ENCODE measurements at places on chromosomes 12 and 14. TPM values are rescaled to one million over a fixed set of nuclear protein-coding genes. Genes with fewer than 3 reads are reported as not detected.

DNA sequence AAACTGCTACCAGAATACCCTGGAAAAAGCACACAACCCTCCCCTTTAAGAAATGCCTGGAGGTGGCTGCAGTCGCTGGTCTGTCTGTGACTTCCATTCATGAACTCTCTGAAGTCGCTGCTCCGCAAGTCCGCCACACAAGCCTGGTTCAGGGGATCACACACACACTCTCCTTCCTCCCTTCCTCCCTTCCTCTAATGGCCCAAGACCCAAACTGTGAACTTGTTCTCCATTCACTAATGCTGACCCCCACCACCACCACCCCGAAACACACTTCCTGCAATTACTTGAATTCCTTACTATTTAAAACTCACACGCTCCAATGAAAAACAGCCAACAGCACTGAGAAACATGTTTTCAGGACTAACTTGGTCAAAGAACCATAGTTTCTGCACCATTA, 1.0 kb upstream of the LMO3 start:
- H3K27me3 ChIP-seq, result peaks cover 26% of the 10 kb centered on the region
- no peak overlapping the region for H3K27ac ChIP-seq

DNA sequence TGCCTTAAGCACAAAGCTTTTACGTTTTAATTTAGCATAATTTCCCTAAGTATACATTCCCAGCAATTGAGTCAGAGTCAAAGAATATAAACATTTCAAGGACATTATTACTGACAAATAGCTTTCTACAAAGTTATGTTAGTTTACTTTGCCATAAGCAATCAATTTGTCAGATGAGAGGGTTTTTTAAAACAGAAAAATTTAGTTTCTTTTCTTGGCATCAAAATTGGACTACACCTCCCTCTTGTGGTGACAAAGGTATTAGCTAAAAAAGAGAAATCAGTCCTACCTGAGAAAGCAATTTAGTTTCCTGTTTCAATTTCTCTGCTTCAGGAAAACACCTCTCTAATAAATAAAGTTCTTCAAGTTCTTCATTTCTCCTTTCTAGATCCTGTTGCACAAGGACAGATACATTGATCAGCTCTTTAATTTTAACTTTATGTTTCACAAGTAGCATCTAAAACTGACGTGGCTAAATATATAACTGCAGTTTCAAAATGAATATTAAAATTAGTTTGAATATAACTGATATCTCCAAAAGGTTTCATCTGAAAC, 39.9 kb downstream of the DNAI7 start:
- no peak overlapping the region for H3K4me3 ChIP-seq
- peaks cover 16% of the 10 kb centered on the region for H3K4me1 ChIP-seq
- H3K27me3 ChIP-seq, result no peaks in the 10 kb centered on the region

The DYRK4 gene
- total RNA-seq, result 44.6 TPM

- no peaks in the 10 kb centered on the region for H3K36me3 ChIP-seq
- no peaks in the 10 kb centered on the region for H3K4me1 ChIP-seq
- H3K27ac ChIP-seq, result no peak overlapping the region
- DNase-seq, result peak; percentile 2
- no peaks in the 10 kb centered on the region for H3K27me3 ChIP-seq
Measured at GRCh38 chr12:28652239-28652638, 462.0 kb downstream of the CCDC91 start.

GRCh38 chr12:39010406-39010805, 105.0 kb upstream of the CPNE8 start:
- H3K27me3 ChIP-seq, result no peaks in the 10 kb centered on the region
- no peak overlapping the region for H3K4me3 ChIP-seq
- no peak overlapping the region for H3K27ac ChIP-seq

DNA sequence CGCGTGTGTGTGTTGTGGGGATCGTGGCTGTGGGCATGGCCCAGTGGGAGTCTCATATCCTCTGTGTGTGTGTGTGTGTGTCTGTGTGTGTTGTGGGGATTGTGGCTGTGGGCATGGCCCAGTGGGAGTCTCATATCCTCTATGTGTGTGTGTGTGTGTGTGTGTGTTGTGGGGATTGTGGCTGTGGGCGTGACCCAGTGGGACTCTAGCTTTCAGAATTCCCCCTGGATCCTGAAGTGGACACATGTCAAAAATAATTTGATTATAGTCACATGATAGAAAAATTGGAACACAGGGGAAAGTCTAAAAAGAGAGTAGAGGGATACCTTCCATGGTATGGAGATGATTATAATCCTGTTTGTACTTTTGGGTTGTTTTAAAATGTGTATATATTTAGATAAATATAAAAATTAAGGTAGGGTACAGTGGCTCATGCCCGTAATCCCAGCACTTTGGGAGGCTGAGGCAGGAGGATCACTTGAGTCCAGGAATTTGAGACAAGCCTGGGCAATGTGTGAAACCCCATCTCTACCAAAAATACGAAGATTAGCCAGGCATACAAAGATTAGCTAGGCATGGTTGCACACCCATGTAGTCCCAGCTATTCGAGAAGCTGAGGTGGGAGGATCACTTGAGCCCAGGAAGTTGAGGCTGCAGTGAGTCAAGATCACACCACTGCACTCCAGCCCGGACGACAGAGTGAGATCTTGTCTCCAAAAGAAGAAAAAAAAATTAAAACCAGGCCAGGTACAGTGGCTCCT, 11.0 kb downstream of the PAPLN start:
- no peak overlapping the region for H3K4me3 ChIP-seq
- H3K36me3 ChIP-seq, result no peaks in the 10 kb centered on the region
- peaks cover 8% of the 10 kb centered on the region for H3K27me3 ChIP-seq
- no peak overlapping the region for H3K27ac ChIP-seq

- no peak overlapping the region for H3K4me3 ChIP-seq
- no peak for DNase-seq
- H3K4me1 ChIP-seq, result peaks cover 4% of the 10 kb centered on the region
Measured at GRCh38 chr14:75341620-75342019, 63.0 kb downstream of the FOS start.

The CCDC177 gene
- not detected for total RNA-seq

The PPFIA2 gene
- 0.28 TPM for total RNA-seq

GRCh38 chr14:98889836-98890185, 382.2 kb downstream of the BCL11B start:
- DNase-seq, result no peak
- no peaks in the 10 kb centered on the region for H3K4me1 ChIP-seq
- H3K27me3 ChIP-seq, result no peaks in the 10 kb centered on the region
- H3K27ac ChIP-seq, result no peak overlapping the region

The CD69 gene
- not detected for total RNA-seq

DNA sequence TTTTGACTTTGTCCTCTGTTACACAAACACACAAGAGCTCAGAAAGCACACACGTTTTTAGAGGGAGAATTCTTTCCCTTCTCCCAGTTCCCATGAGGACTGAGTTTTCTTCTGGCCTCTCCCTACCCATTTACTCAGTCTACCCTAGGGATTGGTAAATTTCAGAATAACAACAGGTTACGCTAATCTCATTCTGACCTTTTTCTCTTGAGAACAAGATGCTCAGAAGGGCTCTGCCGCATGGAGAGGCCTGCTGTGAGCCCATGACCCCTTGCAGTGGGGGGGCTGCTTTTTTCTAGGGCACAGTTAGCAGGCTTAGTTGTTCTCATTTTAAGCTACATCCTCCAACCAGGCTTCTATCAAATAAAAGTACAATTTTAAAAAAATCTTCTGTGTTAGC, 69.5 kb downstream of the GPR135 start:
- H3K4me1 ChIP-seq, result no peaks in the 10 kb centered on the region
- H3K4me3 ChIP-seq, result no peak overlapping the region
- no peak for DNase-seq
- H3K27ac ChIP-seq, result no peak overlapping the region
- H3K27me3 ChIP-seq, result no peaks in the 10 kb centered on the region

The PLEKHG7 gene
- under 0.01 TPM for total RNA-seq

The TAS2R20 gene
- total RNA-seq, result 3.9 TPM

DNA sequence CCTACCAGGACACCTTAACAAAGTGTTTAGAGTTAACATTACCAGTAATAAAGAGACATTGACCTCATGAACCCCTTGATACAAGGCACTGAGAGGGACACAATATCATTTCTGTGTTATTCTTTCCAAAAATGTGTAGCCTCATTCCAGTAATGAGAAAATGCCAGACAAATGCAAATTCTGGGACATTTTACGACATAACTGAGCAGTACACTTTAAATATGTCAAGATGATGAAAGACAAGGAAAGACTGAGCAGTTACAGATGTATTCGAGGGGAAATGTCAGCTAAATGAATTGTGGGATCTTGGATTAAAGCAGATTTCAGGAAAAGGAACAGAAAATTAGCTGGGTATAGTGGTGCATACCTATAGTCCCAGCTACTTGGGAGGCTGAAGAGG, 255.6 kb downstream of the ERC1 start:
- no peak overlapping the region for H3K27ac ChIP-seq
- no peak overlapping the region for H3K4me3 ChIP-seq
- no peaks in the 10 kb centered on the region for H3K36me3 ChIP-seq
- no peak for DNase-seq

GRCh38 chr14:103568952-103569351, 6.2 kb downstream of the COA8 start:
- H3K27me3 ChIP-seq, result no peaks in the 10 kb centered on the region
- H3K4me3 ChIP-seq, result no peak overlapping the region
- peaks cover 2% of the 10 kb centered on the region for H3K4me1 ChIP-seq
- H3K36me3 ChIP-seq, result peaks cover 5% of the 10 kb centered on the region
- H3K27ac ChIP-seq, result no peak overlapping the region
- no peak for DNase-seq

- H3K27me3 ChIP-seq, result peaks cover 6% of the 10 kb centered on the region
- H3K4me3 ChIP-seq, result no peak overlapping the region
- no peak overlapping the region for H3K27ac ChIP-seq
- DNase-seq, result no peak
- no peaks in the 10 kb centered on the region for H3K36me3 ChIP-seq
Measured at GRCh38 chr14:93903342-93904184, 23.6 kb upstream of the FAM181A start.

DNA sequence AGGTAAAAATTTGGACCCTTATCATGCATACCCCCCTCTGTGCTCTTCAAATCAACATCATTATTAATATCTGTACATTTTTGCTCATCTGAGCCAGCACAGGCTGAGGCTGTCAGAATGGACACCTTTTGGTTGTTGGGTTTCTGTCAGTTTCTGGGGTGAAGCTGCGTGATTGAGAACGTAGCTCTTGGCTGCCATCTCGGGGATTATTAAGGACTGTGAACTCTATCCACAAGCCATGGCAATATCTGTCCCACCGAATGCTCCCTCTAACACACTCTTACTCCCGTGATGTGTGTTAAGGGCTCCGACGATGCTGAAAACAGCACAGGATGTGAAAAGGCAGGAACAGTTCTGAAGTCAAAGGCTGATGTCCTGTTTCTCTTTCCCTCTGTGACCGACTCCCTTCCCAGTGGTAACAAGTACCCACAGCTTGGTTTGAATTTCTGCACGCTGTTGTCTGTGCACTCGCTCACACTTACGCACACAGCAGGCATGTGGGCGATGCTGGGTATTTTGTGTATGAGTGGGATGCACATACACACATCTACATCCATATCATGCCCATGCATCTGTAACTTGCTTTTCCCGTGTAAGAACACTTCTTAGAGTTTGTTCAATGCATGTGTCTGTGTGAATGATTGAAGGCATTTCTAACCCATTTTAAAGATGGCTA, 405.6 kb downstream of the TMEM121 start:
- H3K27me3 ChIP-seq, result no peaks in the 10 kb centered on the region
- H3K36me3 ChIP-seq, result no peaks in the 10 kb centered on the region
- no peak overlapping the region for H3K27ac ChIP-seq
- no peak for DNase-seq
- no peaks in the 10 kb centered on the region for H3K4me1 ChIP-seq

Data from IMR-90 (cell line).